Hepatocyte (in vitro differentiated cells): ENCODE measurements at places on chromosomes 2 and 18. TPM values are rescaled to one million over a fixed set of nuclear protein-coding genes. Genes with fewer than 3 reads are reported as not detected.

DNA sequence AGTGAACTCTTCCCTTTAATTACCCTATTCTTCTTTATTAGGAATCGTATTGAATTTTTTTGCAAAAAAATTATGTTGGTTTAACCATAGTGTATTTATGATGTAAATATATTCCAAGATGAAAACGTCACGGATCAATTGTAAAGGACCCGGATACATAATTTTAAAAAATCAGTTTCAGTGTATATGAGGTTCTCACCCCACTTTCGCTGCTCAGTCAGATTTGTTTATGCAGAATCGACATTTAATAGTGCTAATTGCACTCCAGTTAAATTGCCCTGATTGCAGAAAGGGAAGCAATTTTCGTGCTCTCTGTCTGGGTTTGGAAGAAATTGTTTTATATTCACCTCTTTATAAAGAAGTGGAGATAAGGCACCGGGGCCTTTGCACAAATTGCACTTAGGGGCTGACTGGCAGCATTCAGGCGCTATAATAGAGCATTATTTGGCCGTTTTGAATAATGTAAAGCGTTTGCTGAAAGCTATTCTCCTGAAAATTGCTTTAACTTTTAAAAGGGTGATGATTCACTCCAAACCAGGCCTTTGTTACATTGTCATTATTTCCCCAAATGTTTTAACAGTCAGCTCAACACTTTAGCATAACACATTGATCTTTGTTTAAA lies 3.0 kb upstream of the SP9 start:
- no peak overlapping the region for H3K27ac ChIP-seq
- H3K27me3 ChIP-seq = peaks cover 95% of the 10 kb centered on the region
- no peak overlapping the region for H3K4me3 ChIP-seq

DNA sequence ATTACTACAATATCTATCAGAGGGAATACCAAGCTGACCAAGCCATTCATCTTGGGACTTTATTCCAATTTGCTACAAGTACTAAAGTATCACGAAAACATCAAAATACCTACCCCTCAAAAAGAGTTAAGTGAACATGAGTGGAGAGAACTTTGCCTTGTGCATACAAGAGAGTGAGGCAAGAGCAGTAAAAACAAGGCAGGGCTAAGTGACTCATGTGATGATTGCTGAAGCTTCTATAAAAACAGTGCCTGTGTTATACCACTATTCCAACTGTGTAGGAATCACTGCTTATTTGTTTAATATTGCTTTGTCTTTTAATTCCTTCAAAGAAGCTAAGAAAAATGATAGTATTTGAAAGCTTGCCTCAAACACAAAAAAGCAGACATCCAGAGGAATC lies 61.2 kb downstream of the FARSB start:
- H3K4me3 ChIP-seq = no peak overlapping the region
- H3K27me3 ChIP-seq = no peaks in the 10 kb centered on the region
- peak; percentile 65 for DNase-seq
- H3K36me3 ChIP-seq = no peaks in the 10 kb centered on the region

- H3K4me1 ChIP-seq = peaks cover 24% of the 10 kb centered on the region
- no peaks in the 10 kb centered on the region for H3K36me3 ChIP-seq
- no peak overlapping the region for H3K4me3 ChIP-seq
- no peaks in the 10 kb centered on the region for H3K27me3 ChIP-seq
- DNase-seq = no peak
- no peak overlapping the region for H3K27ac ChIP-seq
These were observed 1269.4 kb upstream of the CHAC2 start for GRCh38 chr2:52498077-52498750.

GRCh38 chr18:63164396-63164795 lies 155.2 kb downstream of the BCL2 start:
- peaks cover 19% of the 10 kb centered on the region for H3K4me1 ChIP-seq
- no peak for DNase-seq
- H3K27ac ChIP-seq = peak overlapping the region; percentile 36

- no peaks in the 10 kb centered on the region for H3K27me3 ChIP-seq
- H3K4me3 ChIP-seq = no peak overlapping the region
- H3K27ac ChIP-seq = no peak overlapping the region
- peak; percentile 65 for DNase-seq
- peaks cover 23% of the 10 kb centered on the region for H3K4me1 ChIP-seq
These were observed 124.2 kb upstream of the ITGB6 start for GRCh38 chr2:160324161-160324800.

DNA sequence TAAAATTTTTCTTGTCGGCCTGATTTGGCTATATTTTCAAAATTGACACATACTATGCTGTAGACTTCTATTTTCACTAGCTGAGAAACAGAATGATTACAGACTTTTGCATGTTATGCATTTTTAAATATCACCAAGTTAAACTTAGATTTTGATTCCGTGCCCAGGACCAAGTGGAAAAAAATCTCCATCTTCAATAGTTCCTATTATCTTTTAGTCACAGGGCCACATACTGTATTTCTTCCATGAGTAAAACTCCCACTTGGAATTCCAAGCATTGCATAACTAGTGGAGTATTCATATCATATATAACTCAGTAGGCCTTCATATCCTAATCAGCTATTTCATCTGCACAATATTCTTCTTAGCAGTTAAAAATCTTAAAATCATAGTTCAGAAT lies 470.9 kb downstream of the ARHGAP15 start:
- H3K27ac ChIP-seq = no peak overlapping the region
- H3K4me3 ChIP-seq = no peak overlapping the region
- no peaks in the 10 kb centered on the region for H3K27me3 ChIP-seq
- H3K36me3 ChIP-seq = no peaks in the 10 kb centered on the region
- no peak for DNase-seq

GALNT13 gene
- total RNA-seq = 21.0 and 53.5 TPM in 2 replicates

ACMSD gene
- 6.5 and 8.6 TPM in 2 replicates for total RNA-seq

EEF1B2 gene
- 455 and 503 TPM in 2 replicates for total RNA-seq
